ENCODE measurements at places on chromosomes 4 and X.

- no peak for DNase-seq
These were observed 6.0 kb downstream of the FRG2 start for GRCh38 chr4:190020790-190021717.

GRCh38 chrX:11117745-11118144 is 6.6 kb downstream of the HCCS start:
- no peak for DNase-seq

GRCh38 chr4:112230879-112231778 is 458 bp upstream of the AP1AR start:
- peak; percentile 98 for DNase-seq

DNA sequence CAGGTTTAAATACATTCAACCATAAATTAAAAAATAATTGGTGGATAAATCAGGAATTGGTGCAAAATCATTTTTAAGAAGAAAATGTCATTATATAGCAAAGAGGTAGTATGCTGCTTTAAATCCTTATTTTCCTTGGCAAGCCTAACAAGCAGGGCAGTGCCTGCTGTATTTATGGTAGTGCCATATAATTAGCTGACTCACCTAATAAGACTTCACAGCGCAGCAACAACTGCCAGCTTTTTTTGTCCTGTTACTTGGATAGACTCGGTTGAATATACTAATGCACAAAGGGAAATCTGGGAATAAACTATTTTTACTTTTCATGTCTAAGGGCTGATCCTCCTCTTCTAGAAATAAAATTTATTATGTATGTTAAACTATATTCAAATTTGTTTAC is 99.1 kb downstream of the SNCA start:
- DNase-seq: no peak

DNA sequence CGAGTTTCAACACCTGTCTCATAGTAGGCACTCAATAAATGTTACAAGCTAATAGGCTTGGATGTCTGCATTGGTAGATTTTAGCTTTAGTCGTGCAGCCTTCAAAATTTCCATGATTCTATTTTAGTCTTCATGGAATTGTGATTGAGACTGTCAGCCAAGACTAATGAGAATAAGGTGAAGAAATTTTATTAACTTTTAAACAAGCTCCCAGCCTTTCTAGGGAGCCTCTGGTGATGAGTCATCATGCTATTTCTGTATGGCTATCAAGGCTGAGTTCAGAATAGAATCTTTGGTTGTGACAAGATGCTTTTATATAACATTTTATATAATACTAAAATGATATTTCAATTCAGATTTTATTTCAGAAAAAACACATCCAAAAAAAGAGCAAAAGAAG is 685.8 kb downstream of the GABRG1 start:
- no peak for DNase-seq

DNA sequence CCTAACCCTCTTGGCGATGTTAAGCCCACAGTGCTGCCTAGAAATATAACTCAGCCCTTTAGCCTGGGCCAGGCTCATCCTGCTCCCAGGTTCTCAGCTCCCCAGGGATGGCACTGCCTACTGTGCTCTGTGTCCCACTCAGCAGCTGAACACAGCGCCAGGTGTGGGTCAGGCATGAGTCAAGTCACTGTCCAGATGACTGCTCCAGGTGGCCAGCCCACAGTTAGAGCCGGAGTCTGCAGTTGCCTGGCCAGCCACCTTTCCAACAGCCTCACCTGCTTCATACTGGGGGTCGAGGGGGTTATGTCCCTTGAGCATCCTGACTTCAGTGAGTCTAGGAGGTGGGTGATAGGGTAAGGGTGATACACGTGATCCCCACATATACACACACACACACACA is 48.4 kb downstream of the TBC1D14 start:
- DNase-seq: no peak

GRCh38 chr4:167581449-167581965 is 347.2 kb upstream of the SPOCK3 start:
- no peak for DNase-seq
